Stimulated activated CD8-positive, alpha-beta memory T cell treated with anti-CD3 and anti-CD28 coated beads, Interleukin-7, amount 100 ng/mL, for 48 hours (primary cell): ENCODE measurements at places on chromosomes 6 and 20.

DNA sequence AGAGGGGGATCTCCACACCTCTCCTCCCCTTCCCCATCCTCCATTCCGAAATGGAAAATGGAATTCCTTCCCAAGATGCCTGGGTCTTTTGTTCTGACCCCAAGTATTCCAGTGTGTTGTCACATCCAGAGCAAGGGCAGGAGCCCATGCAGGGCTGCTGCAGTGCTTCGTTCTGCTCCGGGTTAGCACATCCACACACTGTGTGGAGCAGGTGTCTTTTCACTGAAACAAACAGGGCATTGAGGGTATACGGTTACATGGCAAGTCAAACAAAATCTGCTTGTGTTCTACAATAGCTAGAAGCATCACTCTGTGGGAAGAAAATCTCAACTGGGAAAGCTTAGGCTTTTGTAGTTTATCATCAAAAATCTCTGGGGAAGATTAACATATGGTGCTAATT is 56.9 kb downstream of the LYRM2 start:
- DNase-seq: no peak

GRCh38 chr6:24441599-24441904 is 38.8 kb downstream of the MRS2 start:
- DNase-seq: no peak

DNA sequence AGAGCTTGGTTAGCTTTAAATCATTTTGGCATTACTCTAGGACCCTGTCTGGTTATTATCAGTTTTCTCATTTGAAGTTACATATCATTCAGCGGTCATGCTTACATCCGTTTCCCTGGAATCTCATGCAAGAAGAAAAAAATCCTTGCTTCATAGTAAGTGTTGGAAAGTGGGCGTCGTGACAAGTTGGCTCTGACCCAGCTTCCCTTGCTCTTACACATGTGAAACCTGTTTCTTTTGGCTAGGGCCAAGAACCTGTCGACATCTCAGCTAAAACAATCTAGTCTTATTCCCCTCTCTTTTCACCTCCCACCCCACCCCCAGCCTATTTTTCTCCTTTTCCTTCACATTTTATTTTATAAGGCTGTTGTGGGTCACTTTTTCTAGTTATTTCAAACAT is 45.5 kb downstream of the ANKS1A start:
- DNase-seq: no peak

DNA sequence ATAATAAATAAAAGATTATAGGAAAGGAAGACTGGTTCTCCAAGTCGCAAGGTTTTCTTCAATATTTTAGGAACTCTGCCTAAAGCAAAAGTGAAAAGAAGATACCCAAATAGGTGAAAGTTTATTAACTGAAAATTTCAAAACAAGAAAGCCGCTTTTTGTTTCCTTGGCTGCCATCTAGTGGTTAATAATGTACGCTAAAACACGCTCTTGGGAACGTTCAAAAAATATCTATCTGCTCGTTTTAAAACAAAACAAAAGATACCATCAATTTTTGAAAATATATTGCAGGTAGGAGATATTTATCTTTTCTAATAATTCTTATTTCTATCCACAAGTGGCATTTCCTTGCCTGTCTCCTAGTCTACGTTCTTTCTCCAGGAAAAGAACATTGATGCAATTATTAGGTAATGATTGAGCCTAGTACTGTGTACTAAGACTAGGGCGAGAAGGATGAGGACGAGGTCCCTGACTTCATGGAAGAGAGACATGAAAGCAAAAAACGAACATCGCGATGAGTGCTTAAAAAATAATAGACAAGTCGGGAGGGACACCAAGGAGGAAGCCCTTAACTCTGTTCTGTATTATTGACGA is 97.2 kb downstream of the SPTLC3 start:
- no peak for DNase-seq

DNA sequence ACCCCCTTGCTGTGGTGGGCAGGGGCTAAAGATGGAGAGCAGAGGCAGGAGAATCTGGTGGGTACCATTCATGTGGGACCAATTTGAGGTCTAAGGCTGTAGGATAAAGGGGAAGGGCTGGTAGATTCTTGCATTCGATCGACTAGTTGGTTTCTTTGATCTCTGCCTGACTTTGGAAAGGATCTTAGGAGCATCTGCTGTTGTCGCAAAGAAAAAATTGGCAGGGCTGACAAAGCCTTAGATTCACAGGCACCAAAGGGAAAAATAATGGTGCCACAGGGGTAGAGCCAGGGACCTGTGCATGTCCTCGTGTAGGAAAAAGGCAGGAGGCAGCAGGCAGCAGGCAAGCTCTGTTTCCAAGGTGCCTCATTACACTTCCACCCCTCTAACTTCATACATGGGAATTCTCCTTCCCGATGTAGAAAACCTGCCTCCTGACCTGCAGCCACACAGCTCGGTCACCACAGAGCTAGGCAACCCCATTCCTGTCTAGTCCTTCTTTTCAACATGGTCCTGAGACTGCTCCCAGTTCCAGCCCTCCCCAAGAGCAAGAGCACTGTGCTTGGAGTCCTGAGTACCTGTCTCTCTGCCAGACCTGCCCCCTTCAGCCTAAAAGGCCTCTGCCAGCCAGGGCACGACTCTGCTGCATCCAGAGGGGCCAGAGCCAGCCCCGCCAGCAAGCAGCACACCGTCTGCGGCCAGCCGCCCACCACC is 71.9 kb downstream of the FGD2 start:
- DNase-seq: no peak

DNA sequence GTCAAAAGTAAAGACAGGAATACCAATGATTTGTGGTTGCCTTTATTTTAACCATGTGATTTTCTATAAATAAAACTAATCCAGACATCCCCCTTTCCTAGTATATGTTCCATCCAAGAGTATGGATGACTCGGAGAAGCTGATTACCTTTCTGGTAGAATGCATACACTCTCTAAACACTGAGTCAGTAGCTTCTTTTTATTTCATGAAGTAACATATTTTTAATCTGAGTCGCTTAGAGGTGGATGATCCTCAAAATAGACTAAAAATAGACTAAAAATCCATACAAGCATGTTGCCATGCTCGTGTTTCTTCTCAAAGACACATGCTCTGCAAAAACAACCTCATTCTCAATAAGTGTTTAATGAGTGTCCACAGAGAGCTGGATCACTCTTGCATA is 263.7 kb downstream of the COL12A1 start:
- no peak for DNase-seq

DNA sequence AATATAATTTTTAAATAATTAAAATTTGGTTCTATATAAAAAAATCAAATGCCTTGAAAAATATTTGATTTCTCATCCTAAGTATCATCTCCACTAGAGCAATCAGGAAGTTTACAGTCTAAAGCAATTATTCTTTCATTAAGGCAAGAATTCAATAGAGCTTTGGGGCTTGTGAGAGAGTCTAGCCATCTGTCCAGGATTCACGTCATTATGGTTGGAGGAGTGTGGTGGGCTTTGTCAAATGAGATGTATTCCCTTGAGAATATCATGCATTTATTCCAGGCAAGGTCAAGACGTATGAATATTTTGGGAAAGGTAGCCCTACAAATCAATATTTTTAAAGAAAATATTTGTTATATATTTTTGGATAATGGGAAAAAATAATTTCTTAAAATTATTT is 132.4 kb downstream of the ELOVL4 start:
- no peak for DNase-seq

DNA sequence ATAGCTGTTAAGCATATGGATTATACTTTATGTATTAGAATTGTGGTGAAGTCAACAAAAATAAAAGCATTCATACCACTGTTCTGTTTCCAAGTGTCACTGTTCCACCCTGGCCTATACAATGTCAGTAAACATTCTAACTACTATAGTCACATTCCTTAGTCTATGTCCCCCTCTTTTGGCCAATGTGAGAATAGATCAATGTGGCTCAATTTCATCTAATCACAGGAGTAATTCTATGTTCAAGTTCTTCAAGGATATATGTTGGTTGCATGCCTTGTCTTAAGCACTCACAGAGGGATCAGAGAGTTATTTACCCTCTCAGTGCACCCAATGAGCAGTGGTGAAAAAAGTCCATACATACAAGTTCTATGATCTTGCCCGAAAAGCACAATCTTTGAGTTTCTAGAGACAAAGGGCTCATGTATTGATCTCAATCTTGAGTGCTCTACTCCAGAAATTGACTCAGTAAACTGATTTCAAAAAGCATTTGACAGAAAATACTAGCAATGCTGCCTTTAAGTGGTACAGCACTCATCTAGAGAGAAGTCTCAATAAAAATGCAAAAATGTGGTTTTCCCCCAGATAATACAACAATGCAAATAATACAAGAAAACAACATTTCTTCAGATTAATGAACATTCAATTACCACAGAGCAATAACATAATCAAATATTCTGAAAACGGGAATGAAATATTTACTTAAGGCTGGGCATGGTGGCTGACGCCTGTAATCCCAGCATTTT is 16.5 kb downstream of the SMLR1 start:
- no peak for DNase-seq

DNA sequence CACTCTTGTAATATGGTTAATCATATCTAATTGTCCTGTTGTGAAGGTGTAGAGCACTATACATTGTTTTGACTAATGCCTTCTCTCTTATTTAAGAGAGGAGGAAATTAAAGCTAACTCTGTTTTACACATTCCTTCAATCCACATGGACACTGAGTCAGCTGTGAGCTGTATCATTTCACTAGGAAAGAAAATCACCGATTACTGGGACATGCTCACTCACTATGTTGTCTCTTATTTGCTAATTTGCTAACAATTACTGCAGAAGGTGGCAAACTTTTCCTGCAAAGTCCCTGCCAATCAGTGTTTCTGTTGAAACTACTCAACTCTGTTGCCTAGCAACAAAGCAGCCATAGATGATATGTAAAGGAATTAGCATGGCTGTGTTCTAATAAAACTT is 98.2 kb downstream of the BCAS1 start:
- DNase-seq: no peak

DNA sequence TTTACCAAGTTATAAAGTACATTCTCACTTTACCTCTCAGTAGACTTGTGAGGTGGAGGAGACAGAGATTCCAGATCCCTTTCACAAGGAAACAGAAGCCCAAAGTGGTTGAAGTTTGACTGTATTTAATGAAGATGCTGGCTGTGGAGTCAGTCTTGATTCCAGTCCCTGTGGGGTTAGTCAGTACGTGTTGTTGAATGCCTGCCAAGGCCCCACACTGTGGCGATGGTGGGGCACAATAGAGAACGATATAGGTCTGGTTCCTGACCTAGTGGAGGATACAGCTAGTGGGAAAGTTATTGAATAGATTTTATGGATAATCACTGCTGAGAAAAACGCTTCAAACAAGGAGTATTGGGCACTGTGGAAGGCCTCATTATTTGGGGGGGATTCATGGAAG is 71.4 kb downstream of the LRRC1 start:
- DNase-seq: no peak

DNA sequence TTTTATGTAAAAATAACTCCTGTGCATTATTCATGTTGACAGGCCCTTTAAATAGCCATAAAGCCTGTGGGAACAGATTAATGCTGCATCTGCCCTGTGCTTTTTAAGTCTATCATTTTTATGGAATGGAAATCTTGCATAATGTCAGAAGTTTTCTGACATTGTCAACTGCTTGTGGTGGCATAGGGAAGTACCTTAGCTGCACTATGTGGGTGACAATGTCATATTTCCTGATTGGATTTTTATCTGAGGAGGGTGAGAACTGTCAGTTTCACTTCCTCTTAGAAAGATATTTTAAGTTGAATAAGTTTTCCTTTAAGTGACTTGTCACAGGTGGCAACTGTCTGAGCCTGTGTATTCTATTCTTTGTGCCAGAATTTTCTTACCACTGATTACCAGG is 267.9 kb downstream of the PLCB1 start:
- DNase-seq: no peak

GRCh38 chr6:98380589-98380988 is 453.8 kb upstream of the POU3F2 start:
- no peak for DNase-seq

DNA sequence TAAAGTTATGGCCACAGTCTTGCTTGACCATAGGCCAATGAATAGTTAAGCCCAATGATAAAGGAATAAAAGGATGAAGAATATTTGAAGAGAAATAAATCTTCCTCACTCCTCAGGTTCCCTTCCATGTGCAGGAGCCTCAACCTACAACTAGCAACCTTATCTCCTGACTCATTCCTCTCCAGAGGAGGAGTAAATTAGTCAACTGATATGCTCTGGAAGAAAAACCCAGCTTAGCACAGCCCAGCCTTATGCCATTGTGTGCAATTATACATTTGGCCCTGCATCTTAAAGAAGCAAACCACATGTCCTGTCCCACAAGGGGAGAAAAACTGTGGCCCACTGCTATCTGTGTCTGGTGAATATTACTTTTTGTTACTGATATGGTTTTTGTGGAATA is 82.1 kb downstream of the PHIP start:
- no peak for DNase-seq

GRCh38 chr6:29861521-29862255 is 34.1 kb downstream of the HLA-G start:
- DNase-seq: no peak

- DNase-seq: no peak
Measured at GRCh38 chr20:53379014-53379832, 214.4 kb downstream of the ZNF217 start.

GRCh38 chr6:121595646-121596045 is 160.2 kb downstream of the GJA1 start:
- DNase-seq: no peak

GRCh38 chr6:121382467-121383121 is 48.3 kb upstream of the TBC1D32 start:
- DNase-seq: no peak

DNA sequence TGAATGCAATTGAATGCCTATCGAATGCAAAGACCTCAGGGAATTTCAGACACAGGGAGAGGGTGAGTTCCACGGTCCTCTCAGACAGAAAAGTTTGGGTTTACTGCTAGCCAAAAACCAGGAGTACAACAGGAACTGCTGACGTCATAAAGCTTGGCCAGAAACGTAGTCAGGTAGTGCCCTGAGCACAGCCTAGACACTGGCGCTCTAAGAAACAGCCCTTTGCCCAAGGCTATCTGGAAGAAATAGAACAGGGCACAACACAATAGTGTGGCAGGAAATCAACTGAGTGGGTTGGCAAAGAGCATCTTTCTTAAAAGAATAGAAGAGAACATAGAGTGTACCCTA is 58.0 kb downstream of the GFOD1 start:
- DNase-seq: no peak

GRCh38 chr20:41746635-41747034 is 128.5 kb upstream of the CHD6 start:
- no peak for DNase-seq

- no peak for DNase-seq
Measured at GRCh38 chr6:27478141-27478705, 5.3 kb upstream of the ZNF184 start.

DNA sequence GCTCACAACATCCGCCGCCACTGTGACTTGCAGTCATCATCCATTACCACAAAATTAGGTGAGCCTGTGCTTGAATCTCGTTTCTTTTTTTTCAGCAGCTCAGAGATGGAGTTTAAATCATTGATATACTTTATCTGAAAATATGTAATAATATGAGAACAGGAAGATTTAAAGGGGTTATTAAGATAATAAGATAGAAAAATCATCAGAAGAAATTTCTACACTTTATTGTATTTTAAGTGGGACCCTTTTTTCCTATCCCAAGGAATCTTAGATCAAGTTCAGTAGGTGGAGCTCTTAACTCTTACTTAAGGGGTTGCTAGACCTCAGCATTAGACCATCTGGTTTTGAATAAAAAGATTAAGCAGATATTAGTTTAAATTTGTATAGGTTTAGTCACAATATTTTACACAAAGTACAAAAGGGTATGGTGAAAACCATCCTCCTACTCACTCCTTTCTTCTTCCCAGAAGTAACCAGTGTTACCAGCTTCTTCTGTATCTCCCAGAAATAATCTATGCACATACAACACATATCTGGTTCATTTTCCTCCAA is 9.4 kb upstream of the NCOA7 start:
- no peak for DNase-seq

GRCh38 chr6:52691718-52692117 is 20.8 kb downstream of the TMEM14A start:
- DNase-seq: no peak
